Nucleus accumbens (tissue), 56 donors: ENCODE measurements at places on chromosomes 3 and 15.

GRCh38 chr3:184050217-184050847 is 2.5 kb upstream of the HTR3C start:
- no peak for DNase-seq

DNA sequence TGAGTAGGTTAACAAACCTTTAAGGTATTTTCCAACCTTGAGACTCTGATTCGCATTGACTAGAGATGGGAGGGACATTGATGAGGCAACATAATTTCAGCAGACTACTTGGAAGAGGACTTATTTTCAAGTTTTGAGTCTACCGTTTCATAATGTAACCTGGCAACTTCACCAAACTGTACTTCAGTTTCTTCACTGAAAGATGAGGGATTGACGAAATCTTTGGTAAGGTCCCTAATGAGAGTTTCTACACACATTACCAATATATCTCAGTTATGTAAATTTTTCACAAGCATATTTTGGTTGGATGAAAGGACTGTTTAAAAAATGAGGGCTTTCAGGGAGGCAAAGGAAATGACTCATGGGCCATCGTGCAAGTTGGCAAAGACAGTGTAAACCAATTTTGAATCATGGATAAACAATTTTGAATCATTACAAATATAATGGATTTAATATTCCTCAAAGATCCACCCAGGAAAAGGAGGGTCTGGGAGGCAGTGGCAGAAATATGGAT is 28.7 kb upstream of the SEMA6D start:
- no peak for DNase-seq

GRCh38 chr15:35071106-35071505 is 14.0 kb downstream of the NANOGP8 start:
- no peak for DNase-seq

DNA sequence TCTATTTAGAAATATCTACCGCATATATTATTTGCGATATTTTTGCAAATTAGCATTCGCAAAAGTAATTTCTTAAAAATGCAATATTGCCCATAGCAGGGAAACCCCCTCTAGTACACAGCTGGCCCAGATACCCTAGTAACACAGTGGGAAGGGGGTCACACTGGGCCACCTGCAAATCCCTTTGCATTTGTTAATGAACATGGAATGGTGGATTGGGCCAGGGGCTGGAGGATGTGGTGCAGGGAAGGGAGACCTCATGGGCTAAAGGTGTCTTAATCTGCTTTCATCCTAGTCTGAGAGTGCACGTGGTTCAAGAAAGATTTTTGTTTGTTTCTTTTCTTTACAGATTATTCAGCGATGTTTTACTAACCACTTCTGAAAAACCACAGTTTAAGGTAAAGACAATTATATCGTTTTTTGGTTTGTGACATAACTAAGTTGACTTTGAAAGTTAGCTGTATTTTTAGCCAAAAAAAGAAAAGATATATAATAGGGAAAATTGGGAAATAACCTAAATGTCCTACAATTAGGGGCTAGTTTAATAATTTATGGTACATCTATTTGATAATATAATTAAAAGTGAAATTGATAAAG is 30.0 kb downstream of the PDHB start:
- DNase-seq: no peak

GRCh38 chr15:55587321-55588069 is 650 bp downstream of the PYGO1 start:
- peak; percentile 13 for DNase-seq

GRCh38 chr3:142287866-142288638 is 62.7 kb upstream of the GK5 start:
- DNase-seq: no peak

DNA sequence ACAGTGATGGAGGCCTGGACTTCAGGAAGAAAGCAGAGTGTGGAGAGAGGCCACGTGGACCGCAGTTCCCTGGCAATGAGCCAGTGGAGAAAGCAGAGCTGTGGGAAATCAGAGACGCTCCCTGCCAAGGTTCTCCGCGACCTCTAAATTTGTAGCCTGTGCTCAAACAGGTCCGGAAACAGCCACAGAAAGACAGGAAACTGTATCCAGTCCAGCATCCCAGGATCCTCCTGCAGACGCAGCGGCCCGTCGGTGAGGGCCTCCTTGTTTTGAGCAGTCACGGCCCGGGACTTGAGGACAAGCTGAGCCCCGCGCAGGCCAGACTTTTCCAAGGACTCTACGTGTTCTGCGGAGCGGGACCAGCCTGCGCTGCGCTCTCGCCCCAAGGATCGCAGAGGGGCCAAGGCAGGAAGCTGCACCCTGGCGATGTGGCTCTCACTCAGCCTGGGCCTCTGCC is 22.3 kb downstream of the RPSA start:
- no peak for DNase-seq

DNA sequence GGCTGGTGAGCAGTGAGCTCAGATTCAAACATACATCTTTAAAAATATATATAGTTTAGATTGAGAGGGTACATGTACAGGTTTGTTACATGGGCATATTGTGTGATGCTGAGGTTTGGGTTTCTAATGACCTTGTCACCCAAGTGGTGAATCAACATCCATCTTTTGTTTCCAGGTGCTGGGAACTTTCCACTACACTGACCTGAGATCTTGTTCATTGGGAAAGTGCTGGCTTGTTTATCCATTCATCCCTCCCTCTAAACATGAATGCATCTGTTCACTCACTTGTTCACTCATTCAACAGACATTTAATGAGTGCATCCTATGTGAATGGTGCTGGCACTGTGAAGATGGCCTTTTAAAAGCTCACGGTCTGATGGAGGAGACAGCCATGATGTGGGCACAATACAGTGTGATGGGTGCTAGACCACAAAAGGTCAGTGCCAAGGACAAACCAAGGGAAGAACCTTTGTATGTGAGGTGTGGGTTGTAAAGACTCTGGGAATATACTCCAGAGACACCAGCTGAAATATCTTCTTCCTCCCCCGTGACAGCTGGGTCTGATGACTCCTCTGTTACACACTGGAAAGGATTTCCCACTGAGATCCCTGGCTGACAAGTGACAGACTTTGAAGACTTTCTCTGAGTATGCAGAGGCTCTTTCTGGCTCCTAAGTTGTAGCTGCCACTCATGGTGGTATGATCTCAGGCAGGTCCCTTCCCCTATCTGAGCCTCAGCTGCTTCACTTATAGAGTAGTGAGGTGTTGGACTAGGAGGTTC is 16.2 kb upstream of the ITGA11 start:
- no peak for DNase-seq
